ENCODE measurements at places on chromosomes 1 and 21. TPM values are rescaled to one million over a fixed set of nuclear protein-coding genes. Genes with fewer than 3 reads are reported as not detected.

The ANGPTL1 gene
- total RNA-seq, result 24.5 TPM

The PM20D1 gene
- total RNA-seq, result 0.69 TPM

DNA sequence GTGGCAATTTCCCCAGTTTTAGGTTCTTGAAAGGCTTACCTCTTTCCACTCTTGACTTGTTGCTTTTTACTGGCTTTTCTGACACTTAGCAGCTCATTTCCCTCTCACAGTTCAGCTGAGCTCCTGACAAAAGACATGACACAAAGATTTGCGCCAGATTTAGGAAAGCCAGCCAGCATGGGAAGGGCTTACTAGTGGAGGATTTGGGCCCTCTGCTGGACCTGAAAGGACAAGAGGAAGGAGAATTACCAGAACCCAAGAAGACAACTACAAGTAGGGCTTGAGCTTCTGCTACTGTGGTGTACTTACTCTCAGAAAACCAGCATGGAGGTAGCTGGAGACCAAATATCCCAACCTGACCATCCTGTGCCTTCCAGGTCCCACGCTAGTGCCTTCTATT, 784.5 kb downstream of the BRINP3 start:
- no peak for DNase-seq
- no peak overlapping the region for H3K27ac ChIP-seq
- no peaks in the 10 kb centered on the region for H3K36me3 ChIP-seq
- H3K27me3 ChIP-seq, result no peaks in the 10 kb centered on the region

DNA sequence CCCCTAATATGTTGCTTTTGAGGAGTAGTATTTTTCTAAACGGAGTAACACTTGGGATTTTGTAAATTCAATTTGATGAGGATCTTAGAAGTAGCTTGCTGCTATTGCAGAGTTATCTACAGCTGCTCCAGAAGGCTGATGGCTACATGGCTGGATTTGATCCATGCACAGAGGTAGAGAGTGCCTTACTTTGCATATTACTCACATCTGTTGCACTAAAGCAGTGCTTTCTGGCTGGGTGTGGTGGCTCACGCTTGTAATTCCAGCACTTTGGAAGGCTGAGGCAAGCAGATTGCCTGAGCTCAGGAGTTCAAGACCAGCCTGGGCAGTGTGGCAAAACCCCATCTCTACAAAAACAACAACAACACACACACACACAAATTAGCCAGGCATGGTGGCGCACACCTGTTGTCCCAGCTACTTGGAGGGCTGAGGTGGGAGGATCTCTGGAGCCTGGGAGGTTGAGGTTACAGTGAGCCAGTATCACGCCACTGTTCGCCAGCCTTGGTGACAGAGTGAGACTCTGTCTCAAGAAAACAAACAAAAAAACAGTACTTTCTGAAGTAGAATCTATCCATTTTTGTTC, 24.6 kb downstream of the RALGPS2 start:
- no peak overlapping the region for H3K4me3 ChIP-seq
- DNase-seq, result no peak
- H3K4me1 ChIP-seq, result no peaks in the 10 kb centered on the region
- H3K27me3 ChIP-seq, result no peaks in the 10 kb centered on the region
- H3K27ac ChIP-seq, result no peak overlapping the region

GRCh38 chr1:58447886-58448285, 98.6 kb downstream of the OMA1 start:
- H3K27me3 ChIP-seq, result no peaks in the 10 kb centered on the region
- no peak overlapping the region for H3K4me3 ChIP-seq
- H3K4me1 ChIP-seq, result no peaks in the 10 kb centered on the region
- no peaks in the 10 kb centered on the region for H3K36me3 ChIP-seq
- no peak overlapping the region for H3K27ac ChIP-seq

- H3K4me3 ChIP-seq, result no peak overlapping the region
- H3K27ac ChIP-seq, result no peak overlapping the region
- no peaks in the 10 kb centered on the region for H3K4me1 ChIP-seq
- no peaks in the 10 kb centered on the region for H3K27me3 ChIP-seq
- DNase-seq, result no peak
Measured at GRCh38 chr1:10424034-10424433, 6.2 kb upstream of the CENPS start.

DNA sequence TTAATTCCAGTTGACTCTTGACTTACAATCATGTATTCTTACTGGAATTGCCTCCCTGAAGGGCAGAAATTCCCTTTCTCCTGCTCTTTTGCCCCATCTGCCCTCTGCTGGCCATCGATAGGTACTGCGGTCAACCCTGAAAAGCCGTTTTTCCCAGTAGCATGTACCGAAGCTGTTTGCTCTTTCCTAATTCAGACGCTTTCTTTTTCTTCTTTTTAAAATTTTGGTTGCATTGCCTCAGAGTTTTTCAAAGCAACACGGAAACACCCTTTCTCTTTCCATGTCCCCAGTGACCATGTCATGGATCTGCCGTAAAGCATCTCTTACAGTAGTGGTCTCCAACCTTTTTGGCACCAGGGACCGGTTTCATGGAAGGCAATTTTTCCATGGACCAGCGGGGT, 164.2 kb upstream of the C1orf21 start:
- H3K4me1 ChIP-seq, result no peaks in the 10 kb centered on the region
- H3K36me3 ChIP-seq, result no peaks in the 10 kb centered on the region
- peak overlapping the region; percentile 42 for H3K4me3 ChIP-seq
- H3K27ac ChIP-seq, result no peak overlapping the region
- DNase-seq, result no peak

DNA sequence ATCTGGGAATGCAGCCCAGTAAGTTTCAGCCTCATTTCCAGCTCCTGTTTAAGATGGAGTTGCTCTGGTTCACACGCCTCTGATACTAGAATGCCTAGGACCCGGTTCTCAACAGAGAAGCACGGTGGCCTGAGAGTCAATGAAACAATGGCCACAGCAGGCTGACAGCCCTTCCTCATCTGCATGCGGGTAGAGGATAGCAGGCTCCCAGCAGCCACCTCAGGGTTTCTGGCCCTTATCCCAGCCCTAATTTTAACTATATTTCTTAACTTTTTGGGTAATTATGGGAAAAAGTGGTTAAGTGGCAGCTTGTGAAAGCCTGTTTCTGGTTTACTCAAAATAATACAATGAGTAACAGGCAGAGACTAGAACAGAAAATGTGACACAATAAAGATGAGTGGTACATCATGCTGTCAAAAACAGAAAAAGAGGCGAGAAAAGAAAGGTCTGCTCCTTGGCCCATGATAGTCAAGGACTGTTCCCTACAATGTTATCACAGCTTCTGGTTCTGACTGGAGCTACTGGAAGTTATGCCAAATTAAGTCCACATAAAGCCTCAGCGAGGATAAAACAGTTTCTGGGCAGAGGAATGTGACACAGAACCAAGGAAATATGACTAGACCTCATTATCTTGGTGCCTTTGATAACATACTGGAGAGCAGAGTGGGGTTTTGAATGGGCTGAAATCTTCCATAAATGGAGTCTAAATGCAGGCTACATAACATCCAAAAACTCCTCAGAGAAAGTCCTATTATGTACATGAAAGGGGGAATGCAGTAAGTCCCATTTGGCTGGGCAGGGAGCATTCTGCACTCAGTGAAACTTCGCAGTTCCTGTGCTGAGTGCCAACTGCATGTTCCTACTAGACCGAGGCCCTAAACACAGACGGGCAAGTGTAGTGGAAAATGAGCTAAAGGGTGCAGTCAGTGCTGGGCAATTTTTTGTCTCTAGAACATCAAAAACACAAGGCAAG, 92.1 kb downstream of the NIBAN1 start:
- H3K4me3 ChIP-seq, result no peak overlapping the region
- no peak for DNase-seq
- H3K4me1 ChIP-seq, result no peaks in the 10 kb centered on the region
- no peaks in the 10 kb centered on the region for H3K36me3 ChIP-seq
- H3K27me3 ChIP-seq, result no peaks in the 10 kb centered on the region

- H3K36me3 ChIP-seq, result no peaks in the 10 kb centered on the region
- peaks cover 3% of the 10 kb centered on the region for H3K4me1 ChIP-seq
- H3K27me3 ChIP-seq, result no peaks in the 10 kb centered on the region
- peak overlapping the region; percentile 73 for H3K4me3 ChIP-seq
- DNase-seq, result peak; percentile 84
Measured at GRCh38 chr1:231420959-231421545, 1.0 kb downstream of the EGLN1 start.

DNA sequence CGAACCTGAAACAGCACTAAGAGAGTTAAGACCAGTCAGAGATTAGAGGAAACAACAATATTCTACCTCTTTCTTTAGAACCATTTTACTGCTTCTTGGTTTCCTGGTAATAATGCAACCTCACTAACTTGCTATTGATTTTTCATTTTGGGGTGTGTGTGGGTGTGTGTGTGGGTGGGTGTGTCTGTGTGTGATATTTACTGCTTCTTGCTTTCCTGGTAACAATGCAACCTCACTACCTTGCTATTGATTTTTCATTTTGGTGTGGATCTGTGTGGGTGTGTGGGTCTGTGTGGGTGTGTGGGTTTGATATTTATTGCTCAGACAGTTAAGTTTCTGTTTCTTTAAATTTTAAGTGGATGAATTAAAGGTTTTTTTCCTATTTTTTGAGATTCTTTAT, 208.8 kb downstream of the LRRC7 start:
- no peaks in the 10 kb centered on the region for H3K4me1 ChIP-seq
- no peaks in the 10 kb centered on the region for H3K27me3 ChIP-seq
- no peak overlapping the region for H3K27ac ChIP-seq

DNA sequence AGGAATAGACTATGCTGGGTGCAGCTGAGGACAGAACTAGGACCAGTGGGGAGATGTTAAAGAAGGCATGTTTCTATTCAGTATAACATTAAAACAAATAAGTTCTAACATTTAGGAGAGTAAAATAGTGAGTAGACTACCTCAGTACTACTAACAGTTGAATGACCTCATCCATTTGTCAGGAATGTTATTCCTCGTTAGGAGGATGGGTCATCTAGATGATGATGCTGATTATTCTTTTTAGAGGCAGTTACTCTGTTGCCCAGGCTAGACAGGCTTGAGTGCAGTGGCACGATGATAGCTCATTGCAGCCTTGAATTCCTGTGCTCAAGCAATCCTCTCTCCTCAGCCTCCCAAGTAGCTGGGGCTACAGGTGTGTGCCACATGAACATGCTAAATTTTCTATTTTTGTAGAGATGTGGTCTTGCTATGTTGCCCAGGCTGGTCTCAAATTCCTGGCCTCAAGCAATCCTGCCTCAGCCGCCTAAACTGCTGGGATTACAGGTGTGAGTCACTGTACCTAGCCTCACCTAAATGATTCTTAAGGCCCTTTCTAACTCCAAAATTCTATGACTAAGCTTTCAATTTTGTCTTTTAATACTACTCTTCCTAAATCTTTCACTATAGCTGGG, 9.3 kb downstream of the EEIG2 start:
- H3K27me3 ChIP-seq, result no peaks in the 10 kb centered on the region
- no peak for DNase-seq
- no peaks in the 10 kb centered on the region for H3K4me1 ChIP-seq
- H3K36me3 ChIP-seq, result no peaks in the 10 kb centered on the region

Measured in kidney (tissue), 22 donors.